ACHN (cell line): ENCODE measurements at places on chromosomes 3 and 15.

DNA sequence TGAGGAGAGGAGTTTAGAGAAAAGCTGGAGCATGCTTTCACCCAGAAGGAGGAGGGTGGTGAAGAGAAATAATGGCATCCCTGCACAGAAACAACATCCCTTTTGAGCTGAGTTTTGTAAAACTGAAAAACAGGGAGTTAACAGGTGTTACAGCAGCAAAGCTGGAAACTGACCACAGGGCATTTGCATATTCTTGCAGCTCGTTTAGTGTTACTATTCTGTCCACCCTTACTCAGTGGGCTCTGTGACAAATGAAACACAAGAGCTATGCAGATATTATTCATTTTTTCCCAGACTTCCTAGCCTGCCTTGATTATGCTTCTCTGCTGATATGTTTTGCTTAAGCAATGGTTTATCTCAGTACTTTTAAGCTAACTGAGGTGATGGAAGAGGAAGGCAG, 272.0 kb downstream of the NEK10 start:
- no peak for DNase-seq

- DNase-seq, result no peak
Measured at GRCh38 chr3:45566196-45566595, 28.4 kb upstream of the LIMD1 start.

DNA sequence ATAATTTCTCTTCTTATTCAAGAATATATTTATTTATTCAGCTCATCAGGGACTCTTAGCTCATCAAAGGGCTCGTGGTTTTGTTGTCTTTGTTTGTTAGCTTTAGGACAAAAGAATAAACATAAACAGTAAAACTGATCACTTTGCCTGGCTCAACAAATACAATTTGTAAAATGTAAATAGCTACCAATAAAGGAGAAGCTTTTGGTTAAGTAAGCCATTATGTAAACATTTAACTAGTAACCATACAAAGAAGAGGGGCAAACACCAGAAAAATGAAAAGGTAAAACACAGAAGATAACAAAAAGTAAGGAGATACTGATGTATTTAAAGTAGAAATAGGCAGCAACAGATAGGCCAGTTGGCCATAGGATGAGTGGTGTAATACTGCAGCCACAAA, 761.7 kb downstream of the ROBO1 start:
- no peak for DNase-seq

DNA sequence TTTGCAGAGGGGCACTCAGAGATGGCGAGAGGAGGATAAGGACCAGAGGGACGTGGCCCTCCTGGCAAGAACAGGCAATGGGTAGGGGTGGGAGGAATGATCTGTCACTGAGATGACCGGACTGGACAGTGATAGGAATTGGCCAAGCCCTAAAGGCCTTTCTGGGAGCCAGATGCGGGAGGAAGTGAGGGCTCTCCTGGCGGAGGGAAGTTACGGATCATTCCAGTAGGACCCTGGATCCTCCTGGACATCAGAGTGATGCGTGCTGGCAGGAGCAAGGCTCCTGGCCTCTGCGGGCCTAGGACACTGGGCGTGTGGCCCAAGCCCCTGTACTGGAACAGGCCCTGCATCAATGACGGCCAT, 23.4 kb downstream of the KIF7 start:
- DNase-seq, result no peak

DNA sequence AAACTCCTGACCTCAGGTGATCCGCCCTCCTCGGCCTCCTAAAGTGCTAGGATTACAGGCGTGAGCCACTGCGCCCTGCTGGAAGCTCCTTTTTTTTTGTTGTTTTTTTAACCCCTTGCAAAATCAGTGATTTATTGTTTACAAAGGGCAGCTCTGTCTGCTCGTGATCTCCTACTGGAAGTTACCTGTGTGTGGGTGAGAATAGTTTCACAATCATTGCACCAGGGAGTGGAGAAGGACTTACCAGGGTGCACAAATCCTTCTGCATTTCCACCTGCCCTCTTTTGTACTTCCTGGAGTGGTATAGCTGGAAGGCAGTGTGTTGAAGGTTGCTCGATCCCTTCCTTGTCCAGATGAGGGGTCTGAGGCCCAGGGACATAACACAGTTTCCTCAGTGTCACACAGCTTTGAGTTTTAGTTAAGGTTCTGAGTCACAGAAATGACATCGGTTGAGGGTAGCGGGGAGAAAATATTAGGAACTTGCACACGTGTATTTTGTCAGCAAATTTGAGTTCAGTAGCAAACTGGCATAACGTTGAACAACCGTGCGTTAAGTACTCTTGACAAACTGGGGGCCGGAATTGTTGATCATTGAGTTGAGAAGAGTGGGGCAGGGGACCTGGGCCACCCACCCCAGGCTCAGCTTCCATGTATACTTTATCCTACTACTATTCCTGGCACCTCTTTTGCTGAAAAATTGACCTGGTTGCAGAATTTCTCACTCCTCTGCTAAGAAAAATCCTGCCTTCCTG, 11.3 kb upstream of the TRAK1 start:
- no peak for DNase-seq

GRCh38 chr3:12273045-12273695, 15.7 kb upstream of the PPARG start:
- no peak for DNase-seq

- no peak for DNase-seq
Measured at GRCh38 chr3:97957617-97958311, 14.5 kb downstream of the RIOX2 start.

- no peak for DNase-seq
Measured at GRCh38 chr15:41630616-41631217, 29.5 kb upstream of the MGA start.

- no peak for DNase-seq
Measured at GRCh38 chr3:114378760-114379159, 84.9 kb downstream of the TIGIT start.

- no peak for DNase-seq
Measured at GRCh38 chr3:197482001-197482400, 73.8 kb downstream of the BDH1 start.

DNA sequence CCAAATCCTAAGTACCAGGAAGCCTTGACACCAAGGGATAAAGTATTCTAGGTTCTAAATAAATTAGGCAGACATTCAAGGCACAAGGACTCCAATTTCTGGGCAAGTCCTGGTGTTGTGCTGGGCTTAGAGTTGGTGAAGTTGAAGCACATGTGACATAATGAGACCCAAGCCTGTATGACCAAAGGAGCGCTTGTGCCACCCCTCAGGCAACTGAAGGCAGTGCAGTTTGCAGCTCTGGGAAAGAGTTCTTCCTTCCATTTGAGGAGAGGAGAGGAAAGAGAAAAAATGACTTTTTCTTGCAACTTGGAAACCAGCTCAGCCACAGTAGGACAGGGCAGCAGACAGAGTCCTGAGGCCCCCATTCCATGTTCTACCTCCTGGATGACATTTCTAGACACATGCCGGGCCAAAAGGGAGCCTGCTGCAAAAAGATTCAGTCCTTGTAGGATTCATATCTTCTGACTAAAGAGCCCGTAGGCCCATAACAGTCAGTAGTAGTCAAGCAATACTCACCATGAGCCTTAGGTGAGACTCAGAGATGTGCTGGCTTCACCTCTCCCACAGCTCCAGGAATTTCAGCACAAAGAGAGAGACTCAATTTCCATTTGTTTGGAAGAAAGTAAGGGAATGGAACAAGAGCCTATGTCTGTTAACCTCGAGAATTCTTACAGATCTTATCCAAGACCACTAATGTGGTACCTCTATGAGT, 588.8 kb upstream of the BCHE start:
- DNase-seq, result no peak
